Activated CD8-positive, alpha-beta T cell treated with anti-CD3 and anti-CD28 coated beads for 36 hours (primary cell): ENCODE measurements at places on chromosomes 6 and 20. TPM values are rescaled to one million over a fixed set of nuclear protein-coding genes. Genes with fewer than 3 reads are reported as not detected.

- no peak for DNase-seq
- no peak overlapping the region for H3K27ac ChIP-seq
- H3K27me3 ChIP-seq = no peaks in the 10 kb centered on the region
Measured at GRCh38 chr6:162770136-162770535, 42.4 kb downstream of the PACRG start.

GRCh38 chr6:153032255-153032882 lies 29.9 kb upstream of the MTRF1L start:
- DNase-seq = no peak
- no peaks in the 10 kb centered on the region for H3K4me1 ChIP-seq
- no peak overlapping the region for H3K4me3 ChIP-seq
- H3K36me3 ChIP-seq = no peaks in the 10 kb centered on the region
- no peak overlapping the region for H3K27ac ChIP-seq

- H3K27me3 ChIP-seq = no peaks in the 10 kb centered on the region
- H3K36me3 ChIP-seq = peaks cover 34% of the 10 kb centered on the region
- peak overlapping the region; percentile 84 for H3K27ac ChIP-seq
- DNase-seq = peak; percentile 72
- peaks cover 40% of the 10 kb centered on the region for H3K4me1 ChIP-seq
Measured at GRCh38 chr20:58891086-58891717, 38.7 kb downstream of the GNAS start.

DNA sequence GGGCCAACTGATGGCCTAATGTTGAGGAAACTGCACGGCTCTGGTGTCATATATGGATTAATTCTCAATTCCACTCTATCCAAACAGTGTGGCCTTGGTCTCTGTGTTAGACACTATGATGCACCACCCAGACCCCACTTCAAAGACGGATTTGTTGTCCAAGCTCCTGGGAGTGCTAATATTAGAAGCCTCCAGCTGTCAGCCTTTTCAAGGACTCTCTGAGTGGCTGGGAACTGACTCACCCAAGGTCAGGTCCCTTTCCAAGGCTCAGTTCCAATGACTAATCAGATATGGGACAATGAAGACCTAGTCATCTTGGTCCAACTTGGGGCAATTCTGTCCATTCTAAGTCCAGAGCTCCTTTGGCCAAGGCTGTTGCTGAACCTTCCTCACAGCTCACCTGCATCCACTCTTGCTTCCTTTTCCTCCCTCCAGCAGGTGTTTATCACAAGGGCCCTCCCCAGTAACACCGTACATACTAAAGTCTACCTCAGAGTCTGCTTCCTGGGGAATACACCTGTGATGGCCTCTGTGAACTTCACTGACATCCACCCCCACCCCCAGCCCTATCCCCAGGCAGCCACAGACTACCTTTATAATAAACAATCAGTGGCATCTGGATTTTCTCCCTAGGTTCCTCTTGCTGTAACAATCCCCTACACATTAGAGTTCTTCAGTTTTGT lies 7.2 kb upstream of the IL20RA start:
- DNase-seq = no peak
- no peak overlapping the region for H3K4me3 ChIP-seq
- no peaks in the 10 kb centered on the region for H3K4me1 ChIP-seq
- H3K36me3 ChIP-seq = no peaks in the 10 kb centered on the region
- H3K27ac ChIP-seq = no peak overlapping the region
- peaks cover 44% of the 10 kb centered on the region for H3K27me3 ChIP-seq

DNA sequence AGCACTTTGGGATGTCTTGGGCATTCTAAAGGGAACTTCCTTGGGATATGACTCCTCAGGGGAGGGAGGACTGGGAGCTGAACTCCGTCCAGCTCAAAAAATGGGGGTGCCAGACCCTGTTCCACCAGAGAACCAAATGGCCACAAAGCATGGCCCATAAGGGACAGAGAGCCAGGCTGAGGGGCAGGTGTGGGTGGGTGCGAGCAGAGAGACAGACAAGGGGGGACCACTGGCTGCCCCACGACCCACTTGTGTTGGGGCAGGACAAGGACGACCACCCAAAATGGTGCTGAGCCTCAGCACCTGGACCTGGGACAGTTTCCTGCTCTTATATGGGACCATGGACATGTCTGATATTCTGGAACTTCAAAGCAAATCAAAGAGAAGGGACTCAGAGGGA lies 148.2 kb upstream of the MLN start:
- no peak for DNase-seq
- no peak overlapping the region for H3K27ac ChIP-seq
- H3K4me1 ChIP-seq = no peaks in the 10 kb centered on the region
- no peaks in the 10 kb centered on the region for H3K27me3 ChIP-seq
- H3K4me3 ChIP-seq = no peak overlapping the region

DNA sequence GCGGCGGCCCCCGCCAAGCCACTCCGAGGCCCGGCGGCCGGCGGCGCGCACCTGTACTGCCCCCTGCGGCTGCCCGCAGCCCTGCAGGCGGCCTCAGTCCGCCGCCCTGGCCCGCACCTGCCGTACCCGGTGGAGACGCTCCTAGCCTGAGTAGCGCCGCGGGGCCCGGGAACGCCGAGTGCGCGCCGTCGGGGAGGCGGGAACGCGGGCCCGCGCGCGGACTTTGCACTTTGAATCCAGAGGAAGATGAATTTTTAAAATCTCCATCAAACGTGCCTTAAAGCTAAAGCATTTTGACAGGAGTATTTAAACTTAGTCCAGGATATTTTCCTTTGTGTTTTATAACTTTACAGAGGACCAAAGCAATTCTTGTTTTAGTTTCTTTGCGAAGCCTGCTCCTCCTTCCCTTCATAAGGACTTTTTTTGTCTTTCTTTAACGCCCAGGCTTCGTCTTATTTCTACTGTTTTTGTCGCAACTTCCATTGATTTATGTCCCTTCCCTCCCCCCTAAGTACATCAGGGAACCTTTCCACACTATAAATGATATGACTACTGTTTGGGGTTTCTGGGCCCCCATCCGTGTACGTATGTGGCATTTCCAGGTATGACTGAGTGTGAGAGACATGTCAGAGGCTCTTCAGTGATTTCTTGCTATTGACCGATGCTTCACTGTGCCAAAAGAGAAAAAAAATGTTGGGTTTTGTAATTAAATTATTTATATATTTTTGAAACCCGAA lies 2.0 kb downstream of the FOXQ1 start:
- H3K4me3 ChIP-seq = peak overlapping the region; percentile 32
- peak; percentile 39 for DNase-seq
- H3K27ac ChIP-seq = peak overlapping the region; percentile 61
- H3K36me3 ChIP-seq = no peaks in the 10 kb centered on the region
- peaks cover 52% of the 10 kb centered on the region for H3K27me3 ChIP-seq
- peaks cover 15% of the 10 kb centered on the region for H3K4me1 ChIP-seq

DNA sequence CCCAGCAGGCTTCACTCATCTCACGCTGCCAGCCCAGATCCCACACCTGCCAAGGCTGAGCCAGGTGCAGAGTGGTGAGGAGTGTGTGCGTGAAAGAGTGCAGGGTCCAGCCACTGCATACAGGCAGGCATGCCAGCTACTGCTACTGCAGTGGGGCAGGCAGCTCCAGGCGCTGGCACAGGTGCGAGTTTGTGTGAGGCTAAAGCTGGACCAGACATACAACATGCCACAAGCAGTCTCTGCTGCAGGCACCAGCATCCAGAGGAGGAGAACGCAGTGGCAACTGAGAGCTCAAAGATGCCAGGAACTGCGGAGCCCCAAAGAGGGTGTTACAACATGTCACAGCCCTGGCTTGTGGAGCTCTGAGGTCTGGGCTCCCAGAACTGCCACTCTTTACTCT lies 149.8 kb downstream of the EYS start:
- no peaks in the 10 kb centered on the region for H3K36me3 ChIP-seq
- H3K27ac ChIP-seq = no peak overlapping the region
- no peak overlapping the region for H3K4me3 ChIP-seq

- no peak overlapping the region for H3K27ac ChIP-seq
- no peak for DNase-seq
Measured at GRCh38 chr6:13098793-13099570, 229.4 kb downstream of the TBC1D7 start.

DNA sequence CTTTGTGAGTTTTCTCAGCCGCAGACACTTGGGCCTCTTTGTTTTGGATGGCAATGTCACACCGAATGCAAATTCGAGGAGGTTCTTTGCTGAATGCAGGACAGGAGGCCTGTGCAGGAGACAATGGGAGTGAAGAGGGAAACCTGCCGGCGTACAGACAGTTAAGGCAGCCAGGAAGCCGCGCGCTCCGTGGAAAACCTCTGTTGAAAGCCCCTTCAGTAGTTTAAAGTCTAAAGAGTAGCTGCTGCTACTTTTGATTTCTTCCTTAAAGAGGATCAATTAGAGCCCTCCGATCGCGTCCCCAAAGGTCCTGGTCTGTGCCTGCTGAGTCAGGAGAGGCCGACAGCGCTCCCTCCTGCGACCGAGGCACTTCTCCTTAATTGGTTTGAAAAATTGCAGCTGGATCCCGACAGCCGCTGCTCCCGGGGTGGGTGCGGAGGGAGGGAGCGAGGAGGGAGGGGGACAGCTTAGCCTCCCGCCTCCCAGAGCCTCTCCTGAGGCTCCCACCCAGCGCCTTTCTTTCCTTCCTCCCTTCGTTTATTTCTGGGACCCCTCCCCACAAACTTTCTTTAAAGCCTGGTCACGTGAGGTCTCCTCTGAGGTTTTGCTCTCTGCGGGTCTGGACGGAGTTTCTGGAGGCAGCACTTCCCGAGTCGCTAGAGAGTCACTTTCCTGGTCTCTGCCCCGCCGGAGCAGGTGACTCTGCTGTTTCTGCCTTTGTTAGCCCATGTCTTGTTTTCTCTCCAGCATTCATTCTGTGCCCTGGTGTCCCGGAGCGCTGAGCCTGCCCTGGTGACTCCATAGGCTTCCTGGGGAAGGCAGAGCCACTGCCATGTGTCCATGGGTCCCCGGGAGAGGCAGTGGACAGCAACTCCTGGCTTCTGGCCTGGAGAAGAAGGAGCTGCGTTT lies 22.3 kb upstream of the RPP40 start:
- H3K27me3 ChIP-seq = no peaks in the 10 kb centered on the region
- peak overlapping the region; percentile 55 for H3K4me3 ChIP-seq
- H3K27ac ChIP-seq = no peak overlapping the region

- H3K27ac ChIP-seq = no peak overlapping the region
- no peak overlapping the region for H3K4me3 ChIP-seq
- peaks cover 3% of the 10 kb centered on the region for H3K36me3 ChIP-seq
- peaks cover 17% of the 10 kb centered on the region for H3K4me1 ChIP-seq
- H3K27me3 ChIP-seq = no peaks in the 10 kb centered on the region
Measured at GRCh38 chr6:144613859-144614258, 328.7 kb downstream of the UTRN start.

DNA sequence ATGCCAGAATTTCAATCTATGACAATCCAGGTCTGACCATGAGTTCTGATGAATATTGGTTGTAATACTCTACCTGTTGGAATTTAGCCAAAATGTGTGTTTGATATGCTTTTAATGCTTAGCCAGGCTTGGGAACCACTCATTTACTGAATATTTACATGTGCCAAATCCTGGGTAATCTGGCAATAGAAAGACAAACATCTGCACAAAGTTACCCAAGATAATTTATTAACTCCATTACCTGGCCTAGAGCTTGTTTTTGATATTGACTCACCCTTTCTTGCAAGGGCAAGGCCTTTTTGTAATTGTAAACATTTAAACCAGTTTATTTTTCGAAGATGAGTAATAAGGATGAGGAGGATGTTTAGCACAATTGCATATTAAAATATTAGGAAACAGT lies 13.5 kb upstream of the CD2AP start:
- H3K36me3 ChIP-seq = no peaks in the 10 kb centered on the region
- no peak overlapping the region for H3K27ac ChIP-seq
- H3K27me3 ChIP-seq = peaks cover 4% of the 10 kb centered on the region
- no peaks in the 10 kb centered on the region for H3K4me1 ChIP-seq
- DNase-seq = no peak

- peaks cover 15% of the 10 kb centered on the region for H3K36me3 ChIP-seq
- peaks cover 5% of the 10 kb centered on the region for H3K4me1 ChIP-seq
- H3K27ac ChIP-seq = no peak overlapping the region
- no peak overlapping the region for H3K4me3 ChIP-seq
- DNase-seq = no peak
Measured at GRCh38 chr20:3592931-3593330, 70.3 kb downstream of the GFRA4 start.

- DNase-seq = no peak
- H3K4me1 ChIP-seq = peaks cover 52% of the 10 kb centered on the region
- no peaks in the 10 kb centered on the region for H3K36me3 ChIP-seq
- H3K4me3 ChIP-seq = no peak overlapping the region
Measured at GRCh38 chr20:41615110-41615509, 3.1 kb downstream of the CHD6 start.

DNA sequence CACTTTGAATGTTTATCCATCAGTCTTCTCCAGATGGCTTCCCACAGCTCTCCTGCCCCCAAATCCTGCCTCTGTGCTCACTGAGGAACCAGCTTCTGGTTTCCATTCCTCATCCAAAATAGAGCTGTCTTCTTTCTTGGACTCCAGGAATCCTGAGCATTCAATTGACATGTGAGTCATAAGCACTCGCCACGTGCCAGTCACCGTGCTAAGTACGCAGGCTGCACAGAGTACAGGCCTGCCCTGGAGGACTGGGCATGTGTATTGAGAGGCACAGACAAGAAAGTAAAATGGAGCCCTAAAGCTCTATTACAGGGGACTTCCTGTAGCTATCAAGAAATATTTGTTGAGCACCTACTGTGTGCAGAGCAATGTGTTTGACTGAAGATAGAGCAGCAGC lies 39.7 kb upstream of the LRFN2 start:
- no peaks in the 10 kb centered on the region for H3K36me3 ChIP-seq
- DNase-seq = no peak
- no peaks in the 10 kb centered on the region for H3K27me3 ChIP-seq
- no peak overlapping the region for H3K27ac ChIP-seq
- H3K4me3 ChIP-seq = no peak overlapping the region
- H3K4me1 ChIP-seq = no peaks in the 10 kb centered on the region

- no peaks in the 10 kb centered on the region for H3K4me1 ChIP-seq
- no peak overlapping the region for H3K4me3 ChIP-seq
- H3K27ac ChIP-seq = no peak overlapping the region
Measured at GRCh38 chr20:4233520-4233919, 218.2 kb upstream of the RNF24 start.

- H3K4me1 ChIP-seq = no peaks in the 10 kb centered on the region
- no peak overlapping the region for H3K27ac ChIP-seq
- no peak overlapping the region for H3K4me3 ChIP-seq
- no peak for DNase-seq
Measured at GRCh38 chr6:68572975-68573374, 62.1 kb upstream of the ADGRB3 start.

- H3K4me3 ChIP-seq = no peak overlapping the region
- peaks cover 5% of the 10 kb centered on the region for H3K36me3 ChIP-seq
- DNase-seq = no peak
- no peaks in the 10 kb centered on the region for H3K27me3 ChIP-seq
- H3K4me1 ChIP-seq = peaks cover 8% of the 10 kb centered on the region
- no peak overlapping the region for H3K27ac ChIP-seq
Measured at GRCh38 chr20:3392756-3393155, 14.7 kb downstream of the DNAAF9 start.

The TGM3 gene
- total RNA-seq = not detected

The SNX5 gene
- 249 TPM for total RNA-seq

The SPEF1 gene
- not detected for total RNA-seq

The SNX21 gene
- total RNA-seq = 1.4 TPM

The NKX2-4 gene
- not detected for total RNA-seq

The VSTM2L gene
- not detected for total RNA-seq

The HLA-DPA1 gene
- 27.6 TPM for total RNA-seq

The SLC24A3 gene
- not detected for total RNA-seq
